ENCODE measurements at places on chromosomes 13 and 19.

- DNase-seq = no peak
These were observed 337.7 kb downstream of the DNAJC15 start for GRCh38 chr13:43360892-43361610.

- no peak for DNase-seq
These were observed 264.9 kb downstream of the UQCRFS1 start for GRCh38 chr19:28948026-28948425.

DNA sequence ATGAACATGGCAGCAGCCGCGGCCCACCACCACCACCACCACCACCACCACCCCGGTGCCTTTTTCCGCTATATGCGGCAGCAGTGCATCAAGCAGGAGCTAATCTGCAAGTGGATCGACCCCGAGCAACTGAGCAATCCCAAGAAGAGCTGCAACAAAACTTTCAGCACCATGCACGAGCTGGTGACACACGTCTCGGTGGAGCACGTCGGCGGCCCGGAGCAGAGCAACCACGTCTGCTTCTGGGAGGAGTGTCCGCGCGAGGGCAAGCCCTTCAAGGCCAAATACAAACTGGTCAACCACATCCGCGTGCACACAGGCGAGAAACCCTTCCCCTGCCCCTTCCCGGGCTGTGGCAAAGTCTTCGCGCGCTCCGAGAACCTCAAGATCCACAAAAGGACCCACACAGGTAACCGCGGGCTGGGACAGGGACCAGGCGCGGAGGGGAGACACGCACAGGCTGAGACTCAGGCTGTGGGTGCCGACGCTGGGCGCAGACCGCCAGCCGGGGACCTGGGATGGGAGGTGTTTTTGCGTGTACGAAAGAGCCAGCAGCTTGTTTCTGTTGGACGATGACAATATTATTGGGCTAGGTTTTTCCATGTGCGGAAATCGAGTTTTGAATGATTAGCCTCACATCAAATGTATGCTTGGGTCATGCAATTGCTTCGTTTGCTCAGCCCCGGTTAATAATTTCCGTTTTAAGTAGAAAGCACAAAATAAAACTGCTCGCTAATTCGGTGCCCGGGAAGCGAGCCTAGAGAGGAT, 1.3 kb downstream of the ZIC2 start:
- DNase-seq = no peak

- DNase-seq = no peak
These were observed 4.5 kb downstream of the CCNA1 start for GRCh38 chr13:36436811-36437210.

GRCh38 chr19:39913682-39914333, 20.6 kb downstream of the FCGBP start:
- DNase-seq = no peak

DNA sequence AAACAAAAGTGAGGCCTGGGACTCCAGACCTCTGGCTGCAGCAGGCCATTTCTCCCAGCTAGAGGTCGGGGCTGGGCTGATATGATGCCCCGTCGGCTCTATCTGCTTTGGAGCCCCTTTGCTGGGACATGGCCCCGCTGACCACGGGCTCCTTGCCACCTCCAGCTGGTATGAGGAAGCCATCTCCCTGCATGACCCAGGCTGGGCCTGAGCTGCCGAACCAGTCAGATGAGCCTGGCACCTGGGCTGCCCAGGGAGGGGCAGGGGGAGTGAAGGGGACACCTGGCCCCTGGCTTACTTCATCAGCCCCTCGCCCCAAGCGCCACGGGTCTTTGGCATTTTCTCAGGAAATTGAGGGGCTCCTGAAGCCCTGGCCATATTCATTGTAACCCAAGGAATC, 7.8 kb downstream of the ZSWIM4 start:
- no peak for DNase-seq

DNA sequence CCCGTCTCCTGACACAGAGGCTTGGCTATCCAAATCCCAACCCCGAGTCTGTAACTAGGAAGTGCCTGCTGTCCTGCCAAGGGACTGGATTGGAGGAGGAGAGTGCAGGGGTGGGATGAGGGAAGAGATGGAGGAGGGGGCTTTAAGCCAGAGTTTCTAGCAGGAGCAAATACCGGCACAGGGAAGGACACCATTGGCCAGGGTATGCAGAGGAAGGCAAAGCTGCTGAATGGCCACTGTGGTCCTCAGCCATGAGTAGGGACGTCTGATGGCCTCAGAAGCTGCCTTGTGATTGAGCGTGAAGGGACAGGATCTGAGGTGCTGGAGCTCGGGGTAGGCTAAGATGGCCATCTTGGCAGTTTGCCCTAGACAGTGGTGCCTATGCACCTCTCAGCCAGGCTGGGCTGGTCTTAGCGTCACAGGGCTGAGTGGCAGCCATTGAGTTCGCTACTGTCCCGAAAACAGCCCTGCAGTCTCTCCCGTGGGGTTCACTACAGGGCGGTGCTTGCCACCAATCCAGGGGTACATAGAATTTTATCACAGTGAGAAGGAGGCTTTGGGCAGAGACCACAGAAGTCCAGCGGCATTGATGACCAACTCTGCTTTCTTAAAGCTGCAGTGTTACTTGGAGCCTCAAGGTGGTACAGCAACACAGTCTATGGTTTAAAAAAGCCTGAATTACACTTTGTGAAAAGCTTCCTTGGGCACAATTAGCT, 61.8 kb downstream of the AKAP11 start:
- DNase-seq = no peak

- no peak for DNase-seq
These were observed 39.7 kb upstream of the SACS start for GRCh38 chr13:23473221-23473620.

DNA sequence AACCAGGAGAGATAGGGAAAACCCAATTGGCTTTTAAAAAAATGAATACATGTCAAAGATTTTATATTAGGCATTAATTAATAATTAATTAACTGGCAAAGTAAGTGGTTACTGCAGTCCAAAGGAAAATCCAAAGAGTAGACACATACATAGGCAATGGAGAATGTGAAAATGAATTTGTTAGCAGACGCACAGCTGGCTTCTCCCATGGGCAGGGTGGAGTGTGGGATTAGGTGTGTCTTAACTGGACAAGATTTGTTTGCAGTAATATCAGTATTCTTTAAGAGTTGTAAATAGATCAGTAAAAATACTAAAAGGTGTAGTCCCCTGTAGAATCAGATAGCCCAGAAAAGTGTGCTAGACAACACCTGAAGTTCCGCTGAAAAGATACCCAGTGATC, 58.7 kb downstream of the DHRS12 start:
- DNase-seq = no peak

DNA sequence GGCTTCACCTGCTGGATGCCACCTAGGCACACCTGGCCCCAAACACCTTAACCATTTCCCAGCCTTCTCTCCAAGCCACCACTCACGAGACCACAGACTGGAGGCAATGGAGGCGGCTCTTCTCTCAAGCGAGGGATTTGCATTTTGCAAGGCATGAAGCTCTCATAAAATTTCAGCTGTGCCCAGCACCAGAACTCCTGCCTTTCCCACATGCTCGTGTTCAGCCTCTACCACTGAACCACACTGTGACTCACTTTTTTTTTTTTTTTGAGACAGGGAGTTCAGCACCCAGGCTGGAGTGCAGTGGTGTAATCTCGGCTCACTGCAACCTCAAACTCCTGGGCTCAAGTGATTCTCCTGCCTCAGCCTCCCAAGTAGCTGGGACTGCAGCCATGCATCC, 10.6 kb downstream of the NANOS3 start:
- no peak for DNase-seq

DNA sequence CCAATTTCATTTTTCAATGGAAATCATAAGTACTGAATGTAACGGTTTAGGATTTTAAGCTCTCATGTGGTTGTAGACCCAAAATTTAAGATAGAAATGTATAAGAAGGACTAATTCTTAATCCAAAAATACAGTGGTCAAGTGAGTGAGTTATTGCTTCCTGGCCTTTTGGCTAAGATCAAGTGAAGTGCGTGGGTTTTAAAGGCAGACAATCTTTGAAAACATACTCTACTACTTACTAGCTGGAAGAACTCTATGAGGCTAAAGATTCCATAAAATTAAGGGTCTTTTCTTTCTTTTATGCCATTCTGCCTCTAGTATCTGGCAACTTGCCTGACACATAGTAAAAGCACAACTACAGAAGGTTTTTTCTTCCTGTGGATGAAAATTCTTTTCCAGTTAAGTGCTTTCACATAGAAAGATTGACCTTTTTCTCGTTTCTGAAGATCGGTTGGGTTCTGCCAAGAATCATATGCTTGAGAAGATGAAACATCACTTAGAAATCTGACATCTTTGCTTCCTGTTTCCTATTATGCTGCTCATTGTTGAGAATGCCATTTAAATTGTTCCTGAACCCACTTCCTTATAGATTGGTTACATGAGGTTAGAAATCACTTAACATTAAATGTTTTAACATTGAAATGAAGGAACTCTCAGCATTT, 26.4 kb upstream of the SCEL start:
- DNase-seq = no peak

GRCh38 chr13:39379667-39380655, 223.0 kb downstream of the LHFPL6 start:
- DNase-seq = no peak
